ENCODE measurements at places on chromosomes 5 and 9.

GRCh38 chr5:3129252-3129651, 377.8 kb upstream of the IRX2 start:
- no peak for DNase-seq

GRCh38 chr9:105419816-105420597, 27.8 kb upstream of the FSD1L start:
- no peak for DNase-seq

DNA sequence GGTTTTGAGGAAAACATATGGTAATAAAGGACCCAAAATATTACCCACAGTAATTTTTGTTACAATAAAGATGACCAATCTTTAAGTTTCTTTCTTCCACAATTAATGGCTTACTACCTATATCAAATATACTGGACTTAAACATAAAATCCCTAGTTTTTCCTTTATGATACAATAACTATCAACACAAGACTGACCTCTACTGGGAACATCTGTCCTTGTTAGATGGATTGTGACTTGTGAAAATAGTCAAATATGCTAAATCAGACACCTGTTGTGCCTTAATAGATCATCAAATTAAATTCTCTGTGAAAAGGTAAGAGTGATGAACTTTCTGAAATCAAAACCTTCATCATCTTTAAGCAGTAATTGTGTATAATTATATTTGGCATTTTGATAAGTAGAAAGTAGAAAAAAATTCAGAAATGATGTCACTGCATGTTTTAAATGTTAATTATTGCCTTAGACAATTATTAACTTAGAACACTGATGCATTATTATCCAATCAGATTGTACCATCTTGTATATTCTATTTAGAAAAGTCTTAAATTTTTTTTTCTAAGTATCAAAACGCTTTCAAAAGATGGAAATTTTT, 113.6 kb downstream of the DEPDC1B start:
- no peak for DNase-seq

- no peak for DNase-seq
Measured at GRCh38 chr5:32150366-32150765, 23.8 kb downstream of the GOLPH3 start.

- no peak for DNase-seq
Measured at GRCh38 chr9:91195372-91196012, 166.2 kb downstream of the AUH start.

- no peak for DNase-seq
Measured at GRCh38 chr9:19481121-19481870, 72.5 kb downstream of the ACER2 start.

GRCh38 chr9:120542701-120543490, 37.1 kb downstream of the CDK5RAP2 start:
- DNase-seq, result no peak

DNA sequence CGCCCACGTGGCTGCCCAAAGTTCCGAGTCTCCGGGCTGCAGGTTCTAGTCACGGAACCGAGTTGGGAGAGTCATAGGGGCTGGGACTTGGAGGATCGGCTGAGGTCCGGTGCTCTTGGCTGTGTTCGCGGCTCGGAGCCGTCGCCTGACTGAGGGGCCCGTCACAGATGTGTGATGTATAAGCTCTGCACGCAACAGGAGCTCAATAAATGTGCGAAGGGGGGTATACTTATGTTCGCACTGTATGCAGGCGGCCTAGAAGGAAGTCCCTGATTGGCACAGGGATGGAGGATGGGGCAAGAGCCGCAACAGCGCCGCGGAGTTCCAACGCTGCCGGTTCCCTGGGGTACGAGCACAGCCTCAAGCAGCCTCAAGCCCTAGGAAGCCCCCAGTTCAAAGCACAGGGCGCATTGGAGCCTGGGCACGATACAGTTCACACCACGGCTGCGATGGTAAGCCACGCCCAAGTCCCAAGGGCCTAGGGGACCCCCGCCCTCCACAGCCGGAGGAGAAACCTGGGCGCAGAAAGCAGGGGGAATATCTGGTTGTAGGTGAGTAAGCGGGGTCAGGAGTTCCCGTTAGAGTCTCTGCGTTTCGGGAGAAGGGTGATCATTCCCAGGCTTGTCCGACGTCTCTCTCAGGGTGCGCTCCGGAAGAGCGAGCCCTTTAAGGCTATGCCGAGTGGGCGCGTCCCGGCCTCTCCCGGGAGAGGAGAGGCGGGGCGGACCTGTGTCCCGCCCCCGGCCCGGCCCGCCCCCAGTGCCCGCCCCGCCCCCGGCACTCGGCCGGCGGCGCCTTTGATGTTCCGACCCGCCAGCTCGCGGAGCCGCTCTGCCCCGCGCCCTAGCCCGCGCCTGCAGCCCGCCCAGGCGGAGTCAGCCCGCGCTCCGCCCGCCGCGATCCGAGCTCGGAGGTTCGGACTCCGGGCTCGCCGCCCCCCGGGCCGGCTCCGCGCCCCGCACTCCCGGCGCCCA, at the start of gene TCF7:
Gene TCF7, plus strand, starts transcription at position 780 of the 974 bp plus-strand sequence. CDS start 226 bp downstream, outside the sequence.
- no peak for DNase-seq

- no peak for DNase-seq
Measured at GRCh38 chr5:38420246-38420645, 136.2 kb downstream of the LIFR start.

- DNase-seq, result no peak
Measured at GRCh38 chr5:113808956-113809355, 295.5 kb downstream of the YTHDC2 start.

- no peak for DNase-seq
Measured at GRCh38 chr9:133050142-133050541, 11.6 kb upstream of the CEL start.

- no peak for DNase-seq
Measured at GRCh38 chr5:83815661-83816060, 95.0 kb upstream of the HAPLN1 start.

- DNase-seq, result no peak
Measured at GRCh38 chr5:181186022-181186421, 19.0 kb downstream of the TRIM7 start.

GRCh38 chr9:129434187-129434586, 186.7 kb downstream of the C9orf50 start:
- DNase-seq, result no peak

- DNase-seq, result no peak
Measured at GRCh38 chr5:170917113-170917512, 55.3 kb downstream of the RANBP17 start.
